ENCODE measurements at places on chromosomes 1 and 21. TPM values are rescaled to one million over a fixed set of nuclear protein-coding genes. Genes with fewer than 3 reads are reported as not detected.

DNA sequence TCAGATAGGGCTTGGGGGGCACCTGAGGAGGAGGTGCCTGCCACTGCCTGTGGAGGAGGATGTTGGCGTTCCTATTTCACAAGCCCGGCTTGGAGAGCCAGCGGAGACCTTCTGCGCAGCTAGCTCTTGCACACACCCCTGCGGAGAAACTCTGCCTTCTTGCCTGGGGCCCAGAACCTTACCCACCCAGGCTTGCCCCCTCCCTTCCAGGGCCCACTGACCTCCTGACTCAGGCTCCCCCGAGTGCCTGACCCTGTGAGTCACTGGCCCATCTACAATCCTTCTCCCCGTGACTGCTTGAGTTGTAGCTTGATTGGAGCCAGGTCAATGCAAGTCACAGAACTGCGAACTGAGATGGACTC lies 3.4 kb downstream of the HES2 start:
- DNase-seq, result no peak

GRCh38 chr1:101153692-101154091 lies 83.1 kb upstream of the S1PR1 start:
- DNase-seq, result no peak

DNA sequence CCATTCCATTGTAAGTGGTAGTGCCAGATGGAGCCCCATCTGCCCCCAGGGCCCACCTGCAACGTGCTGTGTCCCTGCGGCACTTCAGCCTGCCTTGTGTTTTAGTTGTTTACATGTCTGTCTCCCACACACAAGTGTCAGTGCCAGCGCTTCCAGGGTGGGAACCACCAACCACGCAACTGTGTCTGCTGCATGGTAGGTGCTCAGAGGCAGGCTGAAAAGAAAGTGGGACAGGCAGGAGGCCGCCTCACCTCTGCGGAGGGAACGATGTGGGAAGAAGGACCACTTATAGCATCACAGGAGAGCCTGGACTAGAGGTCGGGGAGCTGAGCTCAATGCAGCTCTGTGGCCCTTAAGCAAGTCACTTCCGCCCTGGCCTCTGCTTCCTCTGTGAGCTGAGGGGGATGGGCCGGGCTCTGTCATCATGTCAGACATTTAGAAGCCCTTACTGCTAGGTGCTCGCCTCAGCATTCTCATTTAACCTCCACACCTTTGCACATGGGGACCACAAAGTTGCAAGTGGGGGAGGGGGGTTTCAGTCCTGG lies 17.9 kb downstream of the SLC9A1 start:
- no peak for DNase-seq

DNA sequence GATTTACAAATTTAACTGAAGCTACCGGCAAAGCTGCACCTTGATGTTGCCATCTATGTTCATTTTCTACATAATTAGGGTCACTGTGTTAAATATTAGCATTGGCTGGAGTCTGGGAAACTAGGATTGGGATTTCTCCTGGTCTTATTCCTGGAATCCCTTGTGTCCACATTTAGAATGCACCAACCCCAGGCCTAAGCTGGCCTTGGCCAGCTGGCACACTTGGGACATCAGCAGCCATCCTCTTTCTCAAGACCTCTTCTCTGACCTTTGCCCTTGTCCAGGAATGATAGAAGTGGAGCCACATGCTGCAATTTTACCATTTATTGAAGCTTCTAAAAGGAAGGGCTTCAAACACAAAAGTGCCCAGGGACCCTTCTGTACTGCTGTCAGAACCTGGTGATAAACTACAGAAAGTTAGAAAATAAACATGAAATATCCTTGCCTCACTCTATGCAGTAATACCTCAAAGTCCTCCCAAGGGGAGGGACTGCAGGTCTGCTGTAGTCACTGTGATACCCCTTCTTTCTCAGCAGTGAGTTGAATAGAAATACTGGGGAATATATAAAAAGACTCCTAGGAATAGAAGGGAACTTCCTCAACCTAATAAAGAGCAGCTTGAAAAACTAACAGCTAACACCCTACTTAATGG lies 13.7 kb upstream of the PIGC start:
- no peak for DNase-seq

DNA sequence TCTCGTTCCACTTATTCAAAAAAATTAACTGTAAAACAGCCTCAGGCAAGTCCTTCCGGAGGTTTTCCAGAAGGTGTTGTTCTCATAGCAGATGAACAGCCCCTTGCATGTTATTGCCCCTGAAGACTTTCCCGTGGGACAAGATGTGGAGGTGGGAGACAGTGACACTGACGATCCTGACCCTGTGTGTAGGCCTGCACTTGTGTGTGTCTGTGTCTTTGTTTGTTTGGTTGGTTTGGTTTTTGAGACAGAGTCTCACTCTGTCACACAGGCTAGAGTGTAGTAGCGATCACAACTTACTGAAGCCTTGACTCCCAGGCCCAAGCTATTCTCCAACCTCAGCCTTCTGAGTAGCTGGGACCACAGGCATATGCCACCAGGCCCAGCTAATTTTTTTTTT lies 12.6 kb downstream of the ETV3L start:
- no peak for DNase-seq

GRCh38 chr1:42747125-42747524 lies 7.1 kb upstream of the CLDN19 start:
- no peak for DNase-seq

- no peak for DNase-seq
Observed at GRCh38 chr1:226887006-226887405, 16.6 kb downstream of the PSEN2 start.

DNA sequence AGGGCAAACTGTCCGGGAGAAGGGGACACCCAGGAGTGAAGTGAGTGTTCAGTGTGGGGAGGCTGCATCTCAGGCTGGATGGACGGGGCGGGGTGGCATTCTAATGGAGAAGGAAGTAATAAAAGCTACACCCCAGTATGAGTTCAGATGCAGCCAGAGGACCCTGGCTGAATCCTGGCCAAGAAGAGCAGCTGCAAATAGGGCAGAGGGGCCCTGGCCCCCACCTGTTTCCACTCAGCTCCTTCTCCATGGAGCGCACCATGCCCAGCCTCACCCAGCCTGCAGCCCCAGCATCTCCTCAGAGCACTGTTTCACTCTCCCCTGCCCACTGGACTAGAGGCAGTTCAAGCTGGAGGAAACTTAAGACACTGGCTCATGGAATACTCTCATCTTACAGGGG lies 46.4 kb downstream of the KCND3 start:
- DNase-seq, result no peak

GRCh38 chr1:88980870-88981269 lies 11.6 kb downstream of the KYAT3 start:
- DNase-seq, result no peak

DNA sequence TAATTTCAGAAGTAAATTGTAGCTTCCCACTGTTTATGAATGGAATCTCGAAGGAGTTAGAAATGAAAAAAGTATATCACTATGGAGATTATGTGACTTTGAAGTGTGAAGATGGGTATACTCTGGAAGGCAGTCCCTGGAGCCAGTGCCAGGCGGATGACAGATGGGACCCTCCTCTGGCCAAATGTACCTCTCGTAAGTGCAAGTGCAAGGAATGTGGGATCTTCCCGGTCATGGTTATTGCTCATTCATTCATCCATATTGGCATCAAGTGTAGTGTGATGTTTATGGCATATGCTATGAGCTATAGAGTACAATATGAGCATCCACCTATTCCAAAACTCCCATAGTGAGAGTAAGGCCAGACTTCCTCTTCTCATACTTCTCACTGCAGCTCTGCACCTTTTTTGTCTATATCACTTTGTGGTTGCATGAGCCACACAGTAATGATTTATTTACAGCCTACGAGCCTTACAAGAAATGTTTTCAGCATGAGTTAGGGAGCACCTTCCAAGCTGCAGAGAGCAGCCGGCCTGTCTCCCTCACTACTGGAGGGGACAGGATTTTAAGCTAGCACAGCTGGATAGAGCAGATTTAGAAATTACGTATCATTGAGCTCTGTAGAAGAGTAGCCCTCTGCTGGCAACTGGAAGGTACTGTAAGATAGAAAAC lies 24.9 kb upstream of the CR1L start:
- no peak for DNase-seq

DNA sequence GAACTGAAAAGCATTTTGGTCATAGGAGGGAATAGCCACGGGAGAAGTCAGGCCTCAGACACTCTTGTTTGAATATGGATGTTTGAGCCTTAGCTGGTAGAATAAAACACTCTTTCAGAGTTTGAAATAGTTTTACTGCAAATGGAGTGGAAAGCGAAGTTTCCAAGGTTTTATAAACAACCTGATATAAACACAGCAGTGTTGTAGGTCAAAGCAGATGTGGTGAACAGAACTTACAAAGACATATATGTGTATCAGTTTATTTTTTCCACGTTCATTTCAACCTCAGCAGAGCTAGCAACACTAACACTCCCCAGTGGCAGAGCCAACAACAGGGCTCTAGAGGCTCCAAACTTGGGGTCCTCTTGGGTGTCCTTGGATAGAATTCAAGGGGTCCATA lies 89.9 kb downstream of the WLS start:
- DNase-seq, result no peak

GRCh38 chr21:36889401-36889800 lies 77.1 kb downstream of the HLCS start:
- no peak for DNase-seq

- no peak for DNase-seq
Observed at GRCh38 chr1:72827278-72827677, 544.9 kb upstream of the NEGR1 start.

GRCh38 chr1:172818841-172819527 lies 160.1 kb downstream of the FASLG start:
- DNase-seq, result no peak

DNA sequence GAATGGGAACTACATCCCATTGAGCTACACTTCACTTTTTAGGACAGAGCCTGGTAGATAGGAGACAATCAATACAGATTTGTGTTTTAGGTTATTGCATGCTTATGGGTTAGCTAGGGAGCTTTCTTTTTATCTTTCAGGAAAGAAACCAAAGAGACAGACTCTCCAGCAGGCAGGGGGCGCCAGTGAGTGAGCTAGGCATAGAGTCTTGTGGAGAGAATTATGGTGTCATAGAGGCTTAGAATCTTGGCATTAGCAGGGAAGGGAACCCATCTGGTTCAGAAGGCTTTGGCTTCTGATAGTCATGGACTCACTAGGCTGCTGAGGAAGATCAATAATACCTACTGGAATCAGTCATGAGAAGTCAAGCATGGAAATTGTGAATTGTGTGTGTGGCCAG lies at the start of gene SMCP:
SMCP (plus strand) TSS at position 281 of the 400 bp plus-strand sequence. CDS start 6,101 bp downstream, outside the sequence.
- no peak for DNase-seq

DNA sequence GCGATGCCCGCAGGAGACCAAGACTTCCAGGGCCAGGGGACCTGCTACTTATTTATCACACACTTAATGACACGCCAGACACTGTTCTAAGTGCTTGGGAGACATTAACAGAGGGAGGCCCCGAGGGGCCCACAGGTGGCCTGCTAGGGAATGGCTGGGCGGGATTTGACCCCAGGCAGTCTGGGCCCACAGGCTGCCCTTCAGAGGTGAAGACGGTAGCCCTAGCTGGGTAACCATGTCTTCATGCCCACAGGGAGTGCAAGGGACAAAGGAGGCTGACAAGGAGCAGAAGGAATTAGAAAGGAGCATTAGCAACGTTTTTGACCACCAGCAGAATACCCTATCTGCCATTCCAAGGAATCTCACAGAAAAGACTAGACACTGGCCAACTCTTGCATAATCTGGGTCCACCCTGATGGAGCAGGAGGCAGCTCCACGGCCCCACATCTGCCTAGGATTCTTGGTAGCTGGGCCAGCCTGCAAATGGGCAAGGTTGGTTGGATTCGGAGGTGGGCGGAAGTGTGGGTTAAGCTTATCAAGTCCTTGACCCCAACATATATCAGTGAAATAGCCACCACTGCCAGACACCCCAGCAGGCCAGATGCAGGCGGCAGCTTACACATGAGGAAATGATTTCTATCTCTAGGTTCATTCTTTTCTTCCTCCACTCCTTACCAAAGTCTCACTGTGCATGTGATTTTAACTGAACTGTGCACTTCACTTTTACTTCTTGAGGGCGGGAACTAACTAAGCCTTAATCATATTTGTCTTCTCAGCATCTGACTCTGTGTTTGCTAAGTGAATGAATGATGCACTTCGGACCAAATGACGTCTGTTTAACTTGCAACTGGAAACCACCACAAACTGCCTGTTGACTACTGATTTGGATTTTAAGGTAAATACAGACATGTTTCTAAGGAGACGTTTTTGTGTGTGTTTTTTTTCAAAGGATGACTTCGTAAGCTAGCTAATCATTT lies 3.4 kb upstream of the ETS2 start:
- no peak for DNase-seq

DNA sequence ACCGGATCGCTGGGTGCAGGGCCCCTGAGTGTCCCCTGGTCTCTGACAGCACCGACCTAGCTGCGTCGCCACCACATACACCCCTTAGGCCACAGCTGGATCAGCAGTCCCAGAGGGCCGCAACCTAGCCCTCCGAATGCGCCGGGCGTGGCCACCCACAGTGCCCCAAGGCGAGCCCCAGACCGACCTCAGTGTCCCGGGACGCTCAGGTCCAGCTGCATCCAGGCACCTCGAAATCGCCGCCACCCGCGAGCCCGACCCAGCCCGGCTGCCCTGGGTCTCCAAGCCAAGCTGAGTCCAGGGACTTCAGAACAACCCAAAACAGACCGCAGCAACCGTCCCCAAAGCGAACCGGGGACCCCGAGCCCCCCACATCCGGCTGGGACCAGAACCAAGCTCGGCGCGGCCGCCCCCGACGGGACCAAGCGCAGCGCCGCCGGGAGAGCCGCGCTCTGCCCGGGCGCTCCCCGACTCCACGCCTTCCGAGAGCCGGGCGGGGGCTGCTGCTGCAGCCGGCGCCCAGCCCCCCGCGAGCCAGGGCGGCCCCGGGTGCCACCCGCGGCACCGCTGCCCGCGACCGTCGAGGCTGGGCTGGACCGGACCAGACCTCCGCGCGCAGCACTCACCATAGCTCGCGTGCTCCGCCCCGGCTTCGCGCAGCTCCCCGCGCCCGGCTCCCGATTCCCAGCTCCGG lies 54.6 kb upstream of the ECE1 start:
- no peak for DNase-seq

DNA sequence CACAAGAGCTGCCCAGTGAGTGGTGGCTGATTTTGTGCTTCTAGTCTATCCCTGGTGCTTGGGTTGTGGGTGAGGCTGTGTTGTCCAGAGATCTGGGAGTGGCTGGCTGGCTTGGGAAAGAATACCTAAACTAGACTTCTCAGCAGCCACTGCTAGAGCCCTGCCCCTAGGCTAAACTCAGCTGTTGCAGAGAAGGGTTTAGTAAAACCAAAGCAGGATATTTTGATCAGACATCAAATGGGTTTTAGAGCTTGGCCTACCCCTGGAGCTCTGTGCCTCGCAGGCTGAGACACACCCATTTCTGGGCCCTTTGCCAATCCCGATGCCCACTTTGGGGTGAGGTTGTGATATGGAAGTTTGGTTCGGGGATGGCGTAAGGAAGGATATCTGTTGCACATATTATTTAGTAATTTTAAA lies 88.5 kb downstream of the UCK2 start:
- DNase-seq, result no peak

Gene CAMK2N1
- total RNA-seq, result 1.6 TPM

Gene C21orf58
- total RNA-seq, result 0.94 TPM

Gene NBPF4
- total RNA-seq, result not detected

Gene ACOT7
- total RNA-seq, result 1.3 TPM

Gene PDE4B
- 7.2 TPM for total RNA-seq

Gene OR2T11
- total RNA-seq, result not detected

Gene RGS16
- 0.98 TPM for total RNA-seq

Gene C1orf167
- total RNA-seq, result 1.4 TPM

Gene SMPDL3B
- total RNA-seq, result 0.29 TPM

Gene PARS2
- 5.0 TPM for total RNA-seq

Gene FAM78B
- total RNA-seq, result 9.9 TPM

Gene TDRD5
- not detected for total RNA-seq

Gene BACE2
- 9.3 TPM for total RNA-seq

Gene NBPF12
- total RNA-seq, result 2.3 TPM

Gene WDR26
- total RNA-seq, result 65.9 TPM

Gene ZNF683
- not detected for total RNA-seq

Gene ALX3
- not detected for total RNA-seq

Measured in gastrocnemius medialis (tissue), 4 donors.